ENCODE measurements at places on chromosomes 12 and 14. TPM values are rescaled to one million over a fixed set of nuclear protein-coding genes. Genes with fewer than 3 reads are reported as not detected.

FOXG1 gene
- not detected for total RNA-seq

CMKLR1 gene
- total RNA-seq, result 30.2 TPM

ENDOU gene
- total RNA-seq, result 0.98 TPM

DBX2 gene
- 0.73 TPM for total RNA-seq

JAG2 gene
- 4.2 TPM for total RNA-seq
